ENCODE measurements at places on chromosomes 13 and 19.
A peak's percentile ranks its signal among the peaks of the same experiment; 100 is the strongest.

- no peak for DNase-seq
These were observed 10.7 kb downstream of the ZNF846 start for GRCh38 chr19:9757544-9758501.

DNA sequence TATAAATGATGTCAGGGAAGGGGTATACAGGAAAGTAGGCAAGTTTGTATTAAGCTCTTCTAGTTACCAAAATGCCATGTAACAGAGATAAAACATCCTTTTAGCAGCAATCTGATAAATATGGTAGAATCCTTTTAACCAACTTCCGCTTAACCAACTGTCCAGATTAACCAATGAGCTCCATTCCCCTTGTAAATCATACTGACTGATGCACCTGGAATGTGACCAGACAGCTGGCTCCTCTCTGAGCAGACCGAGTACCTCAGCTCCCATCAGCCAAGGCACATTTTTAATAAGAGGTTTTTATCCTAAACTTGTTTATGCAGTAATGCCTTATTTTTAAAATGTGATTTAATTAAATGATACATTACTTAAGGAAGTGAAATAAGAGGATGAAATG lies 66.4 kb downstream of the KLF12 start:
- DNase-seq: no peak

GRCh38 chr13:59643364-59643841 lies 520.3 kb downstream of the DIAPH3 start:
- no peak for DNase-seq

DNA sequence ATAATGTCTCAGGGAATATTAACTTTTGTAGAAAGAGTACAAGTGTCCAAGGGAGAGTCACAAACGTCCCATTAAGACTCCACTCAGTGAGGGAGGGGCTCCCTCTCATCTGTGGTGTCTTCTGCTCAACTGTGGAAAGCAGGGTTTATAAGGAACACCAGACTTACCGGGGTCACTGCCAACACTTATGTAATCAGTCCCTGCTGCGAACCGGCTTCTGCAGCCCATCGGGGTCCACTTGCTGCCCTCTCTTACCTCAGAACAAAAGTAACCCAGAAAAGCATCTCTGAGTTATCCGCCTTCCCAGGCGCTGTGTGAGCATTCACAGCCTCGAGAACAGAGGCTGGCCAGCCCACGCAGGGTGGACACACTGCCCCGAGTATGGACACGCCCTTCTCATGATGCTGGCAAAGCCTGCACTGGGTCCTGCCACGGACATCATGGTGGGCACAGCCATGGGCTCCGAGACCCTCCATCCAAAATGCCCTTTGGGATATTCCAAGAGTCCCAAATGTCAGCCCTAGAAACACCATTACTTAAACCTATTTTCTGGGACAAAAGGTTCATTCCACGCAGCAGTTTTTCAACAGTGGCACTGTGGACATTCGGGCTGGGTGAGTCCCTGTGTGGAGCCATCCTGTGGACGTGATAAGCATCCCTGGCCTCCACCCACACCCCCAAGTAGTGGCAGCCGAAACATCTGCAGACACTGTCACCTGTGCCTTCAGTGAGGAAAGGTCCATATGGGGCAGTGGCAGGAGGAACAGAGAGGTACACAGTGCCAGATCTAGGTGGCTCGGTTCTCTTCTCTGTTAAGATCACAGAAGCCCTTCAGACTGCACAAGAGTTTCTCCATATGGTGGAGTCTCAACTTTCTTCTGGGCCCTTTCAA lies 63.9 kb downstream of the STK24 start:
- DNase-seq: no peak

DNA sequence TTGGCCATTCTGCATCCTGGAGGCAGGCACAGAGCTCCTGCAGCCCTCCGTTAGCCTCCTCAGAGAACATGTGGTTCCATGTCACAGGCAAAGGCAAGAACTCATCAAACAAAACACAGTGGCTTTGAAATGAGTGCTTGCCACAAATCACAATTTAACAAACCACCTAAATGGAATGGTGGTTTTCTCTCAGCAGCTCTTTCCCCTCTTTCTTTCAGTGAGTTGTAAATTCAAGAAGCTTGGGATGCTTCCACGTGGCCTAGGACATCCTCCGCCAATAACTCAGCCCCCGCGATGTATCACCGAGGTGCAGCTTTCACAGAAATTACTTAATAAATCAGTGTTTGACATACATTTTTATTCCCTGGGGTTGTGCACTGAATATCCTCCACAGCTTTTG lies 65.4 kb upstream of the RFC3 start:
- DNase-seq: no peak

DNA sequence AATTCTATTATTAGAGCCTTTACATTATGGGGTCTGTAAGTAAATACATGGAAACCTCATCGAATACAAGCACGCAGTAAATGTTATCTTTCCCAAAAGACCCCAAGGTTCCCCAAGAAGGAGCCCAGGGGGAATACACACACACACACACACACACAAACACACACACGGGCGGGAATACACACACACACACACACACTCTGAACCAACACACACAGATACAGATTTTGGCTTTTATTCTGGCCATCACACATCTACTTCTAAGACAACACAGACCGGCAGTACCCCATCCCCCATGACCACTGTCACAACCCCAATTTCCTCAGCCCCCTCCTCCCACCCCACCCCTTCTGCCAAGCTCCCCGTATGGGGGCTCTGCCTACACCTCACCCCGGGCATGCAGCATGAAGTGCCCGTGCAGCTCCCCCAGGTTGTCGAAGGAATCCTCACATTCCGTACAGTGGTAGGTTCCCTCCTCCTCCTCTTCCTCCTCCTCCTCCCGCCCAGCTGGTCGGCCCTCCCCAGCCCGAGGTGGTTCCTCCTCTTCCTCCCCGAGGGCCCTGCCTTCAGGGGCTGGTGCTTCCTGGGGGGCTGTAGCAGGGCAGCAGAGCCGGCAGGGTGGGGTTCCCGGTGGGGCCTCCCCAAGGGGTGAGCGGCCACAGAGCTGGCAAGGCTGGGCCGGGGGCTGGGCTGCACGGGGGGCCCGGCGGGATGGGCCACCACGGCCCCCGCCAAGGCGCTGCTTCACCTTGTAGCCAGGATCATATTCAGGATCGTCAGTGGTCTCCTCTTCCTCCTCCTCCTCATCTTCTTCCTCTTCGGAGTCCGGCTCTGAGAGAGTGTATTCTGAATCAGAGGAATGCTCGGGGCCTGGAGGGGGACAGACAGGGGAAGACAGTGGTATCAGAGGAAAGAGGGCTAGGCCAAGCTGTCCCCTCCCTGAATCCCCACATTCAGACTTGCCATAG lies 4.4 kb upstream of the SRRM5 start:
- DNase-seq: no peak

- no peak for DNase-seq
These were observed 422.2 kb downstream of the KLF5 start for GRCh38 chr13:73480779-73481559.

DNA sequence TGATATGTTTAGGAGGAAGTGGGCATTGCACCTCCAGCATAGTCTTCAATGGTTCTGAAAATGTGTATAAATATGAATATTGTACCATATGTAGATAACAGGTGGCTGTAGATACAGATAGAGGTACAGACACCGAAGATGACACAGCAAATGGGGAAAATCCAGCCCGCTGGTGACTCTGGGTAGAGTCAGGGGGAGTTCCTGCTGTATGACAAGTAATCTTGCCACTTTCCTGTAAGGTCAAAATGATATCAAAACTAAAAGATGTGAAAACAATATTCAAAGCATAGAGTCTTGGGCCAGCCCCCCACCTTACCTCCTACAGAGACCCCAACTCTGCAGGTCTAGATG lies 17.8 kb downstream of the C2CD4C start:
- DNase-seq: no peak

GRCh38 chr13:111021270-111021669 lies 93.8 kb upstream of the ARHGEF7 start:
- DNase-seq: no peak

DNA sequence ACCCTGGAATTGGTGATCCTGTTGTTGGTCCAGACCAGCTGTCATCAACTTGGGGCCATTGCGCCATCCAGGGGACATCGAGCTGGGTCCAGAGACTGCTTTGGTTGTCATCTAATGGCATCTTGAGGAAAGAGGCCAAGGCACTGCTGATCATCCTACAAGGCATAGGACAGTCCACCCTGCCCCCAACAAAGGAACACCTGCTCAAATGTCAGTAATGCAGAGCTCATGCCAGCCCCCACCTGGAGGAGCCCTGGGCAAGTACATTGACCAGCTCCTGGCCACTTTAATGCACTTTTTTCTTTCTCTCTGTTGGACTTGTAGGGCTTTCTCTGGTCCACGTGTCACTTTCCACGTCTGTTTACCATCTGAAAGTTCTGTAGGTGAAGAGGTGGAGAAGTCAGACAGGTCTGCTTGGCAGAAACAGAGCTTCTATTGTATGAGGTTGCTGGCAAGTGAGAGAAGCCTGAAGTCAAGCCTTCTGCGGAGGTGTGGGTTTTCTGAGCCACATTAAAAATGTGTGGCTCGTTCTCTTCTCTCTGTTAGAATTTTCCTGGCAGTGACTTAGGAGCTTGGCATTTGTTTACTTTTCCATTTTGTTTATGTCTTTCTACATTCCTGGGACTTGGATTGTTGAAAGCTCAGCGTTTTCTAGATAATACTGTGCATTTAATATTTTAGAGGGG lies 124.0 kb upstream of the RNF113B start:
- DNase-seq: peak; percentile 11

- DNase-seq: no peak
These were observed 75.6 kb upstream of the ZNF507 start for GRCh38 chr19:32269831-32270230.

DNA sequence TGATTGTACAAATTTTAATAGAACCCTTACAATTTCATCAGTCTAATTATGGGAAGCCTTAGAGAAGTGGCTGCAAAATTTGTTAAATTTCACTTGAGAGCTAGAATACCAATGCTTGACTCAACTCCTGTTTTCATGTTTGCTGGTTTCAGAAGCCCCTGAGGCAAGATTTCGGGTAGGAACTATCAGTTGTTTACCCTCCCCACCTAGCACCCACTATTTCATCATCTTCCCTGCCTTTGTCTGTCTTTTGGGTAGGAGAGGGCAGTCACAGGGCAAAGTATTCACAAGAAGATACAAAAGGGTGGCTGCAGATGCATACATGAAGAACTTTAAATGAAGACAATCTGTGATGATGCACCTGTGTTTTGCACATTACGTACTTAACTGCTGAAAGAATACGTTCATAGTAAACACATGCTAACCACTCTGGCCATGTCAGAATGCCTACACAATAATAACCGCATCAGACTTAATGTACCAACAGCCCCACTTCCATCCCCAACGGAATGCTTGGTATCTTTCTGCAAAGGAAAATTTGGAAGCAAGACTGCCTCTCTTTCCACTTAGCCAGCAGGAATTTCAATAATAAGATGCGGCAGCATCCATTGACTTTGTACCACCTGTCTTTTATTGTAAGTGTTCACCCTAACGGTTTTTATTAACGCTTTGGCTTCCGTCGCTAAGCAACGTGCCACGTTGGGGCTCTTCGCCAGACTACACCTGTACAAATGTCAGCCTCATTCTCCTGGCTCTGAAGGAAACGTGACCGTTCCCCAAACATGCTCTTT lies 30.4 kb downstream of the TPT1 start:
- no peak for DNase-seq

GRCh38 chr19:7200736-7201135 lies 93.5 kb downstream of the INSR start:
- DNase-seq: no peak

- DNase-seq: no peak
These were observed 34.8 kb upstream of the DPRX start for GRCh38 chr19:53597023-53597422.

DNA sequence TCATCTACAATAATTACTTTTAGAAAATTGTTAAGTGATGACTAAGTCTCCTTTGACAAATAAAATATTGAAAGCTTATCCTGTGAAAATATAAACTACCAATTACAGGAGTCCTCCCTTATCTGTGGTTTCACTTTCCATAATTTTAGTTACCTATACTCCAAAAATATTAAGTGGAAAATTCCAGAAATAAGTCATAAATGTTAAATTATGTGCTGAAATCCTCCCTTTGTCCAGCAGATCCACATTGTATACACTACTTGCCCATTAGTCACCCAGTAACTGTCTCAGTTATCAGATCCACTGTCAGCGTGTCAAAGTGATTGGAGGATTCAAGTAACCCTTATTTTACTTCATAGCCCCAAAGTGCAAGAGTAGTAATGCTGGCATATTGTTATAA lies 98.1 kb downstream of the SERP2 start:
- no peak for DNase-seq

DNA sequence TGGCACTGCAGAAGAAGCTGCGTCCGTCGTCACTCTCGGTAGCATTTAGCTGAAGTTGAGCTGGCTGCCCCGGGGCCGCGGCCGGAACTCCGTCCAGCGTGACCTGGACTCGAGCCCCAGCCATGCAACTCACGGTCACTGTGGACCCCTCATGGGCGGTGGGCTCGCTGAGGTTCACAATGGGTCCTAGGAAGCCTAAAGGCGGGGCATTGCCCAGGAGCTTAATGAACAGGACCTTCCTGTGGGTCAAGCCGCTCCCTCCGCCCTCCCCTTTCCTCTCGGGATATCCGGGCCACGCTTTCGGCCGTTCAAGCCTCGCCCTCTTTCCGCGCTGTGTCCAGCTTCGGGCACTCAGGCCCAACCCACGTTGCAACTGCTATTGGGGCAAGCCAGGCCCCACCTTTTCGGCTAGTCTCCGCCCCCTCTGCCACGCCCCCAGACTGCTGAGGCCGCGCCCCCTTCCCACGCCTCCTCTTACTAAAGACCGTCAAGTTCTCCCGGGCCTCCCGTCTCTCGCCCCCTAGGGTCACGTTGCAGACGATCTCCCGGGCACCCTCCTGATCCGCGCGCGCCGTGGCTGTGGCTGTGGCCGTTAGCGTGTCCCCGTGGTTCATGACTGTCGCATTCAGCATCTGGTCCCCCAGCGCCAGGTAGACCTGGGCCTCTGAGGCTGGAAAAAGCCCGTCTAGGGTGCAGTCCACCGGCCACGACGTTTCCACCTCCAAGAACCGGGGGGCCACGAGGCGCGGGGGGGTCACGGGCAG lies 1.4 kb upstream of the RAVER1 start:
- peak; percentile 91 for DNase-seq

- no peak for DNase-seq
These were observed 151.0 kb upstream of the ZNF536 start for GRCh38 chr19:30221176-30221575.

- no peak for DNase-seq
These were observed 316.2 kb downstream of the MTUS2 start for GRCh38 chr13:29136341-29136740.

- DNase-seq: no peak
These were observed 9.5 kb upstream of the RFX1 start for GRCh38 chr19:14015524-14016035.

GRCh38 chr13:39269411-39269810 lies 231.2 kb downstream of the NHLRC3 start:
- no peak for DNase-seq

DNA sequence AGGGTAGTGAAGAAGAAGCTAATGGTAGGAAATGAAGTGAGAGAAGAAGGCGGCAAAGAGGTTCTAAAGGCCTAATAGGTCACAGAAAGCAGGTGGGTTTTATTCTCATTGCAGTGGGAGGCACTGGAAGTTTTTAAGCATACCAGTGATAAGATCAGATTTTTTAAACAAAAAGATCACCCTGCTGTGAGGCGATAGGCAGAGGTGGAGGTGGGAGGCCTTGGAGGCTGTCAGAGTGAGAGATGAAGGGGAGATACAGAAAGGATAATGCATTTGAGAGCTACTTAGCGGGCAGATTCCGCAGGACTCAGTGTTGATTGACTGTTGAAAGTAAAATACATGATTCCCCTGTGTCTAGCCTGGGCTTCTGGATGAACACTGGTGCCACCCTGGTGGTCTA lies 116.7 kb upstream of the FRY start:
- DNase-seq: no peak

GRCh38 chr13:77571956-77572355 lies 36.5 kb downstream of the SCEL start:
- DNase-seq: no peak
